Calu3 (cell line): ENCODE measurements at places on chromosomes 3 and 15.

DNA sequence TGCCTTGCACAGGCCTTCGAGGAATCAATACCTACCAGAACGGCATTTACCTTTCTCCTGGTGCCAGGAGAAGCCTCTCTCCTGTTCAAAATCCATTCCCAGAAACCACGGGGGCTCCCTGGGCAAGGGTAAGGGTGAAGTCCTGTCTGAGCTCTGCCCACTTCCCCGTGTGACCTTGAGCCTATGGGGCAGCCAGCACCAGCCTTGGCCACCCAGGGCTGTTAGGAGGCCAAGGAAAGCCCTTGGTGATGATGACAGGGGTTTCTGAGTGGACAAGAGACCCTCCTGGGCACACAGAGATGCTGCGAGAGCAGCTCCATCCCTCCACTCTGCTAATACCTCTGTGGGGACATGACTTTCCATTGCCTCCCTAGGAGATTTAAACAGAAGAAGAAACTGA lies 5.9 kb downstream of the SCN5A start:
- DNase-seq, result no peak

GRCh38 chr3:187027531-187028278 lies 97.4 kb downstream of the ST6GAL1 start:
- no peak for DNase-seq

DNA sequence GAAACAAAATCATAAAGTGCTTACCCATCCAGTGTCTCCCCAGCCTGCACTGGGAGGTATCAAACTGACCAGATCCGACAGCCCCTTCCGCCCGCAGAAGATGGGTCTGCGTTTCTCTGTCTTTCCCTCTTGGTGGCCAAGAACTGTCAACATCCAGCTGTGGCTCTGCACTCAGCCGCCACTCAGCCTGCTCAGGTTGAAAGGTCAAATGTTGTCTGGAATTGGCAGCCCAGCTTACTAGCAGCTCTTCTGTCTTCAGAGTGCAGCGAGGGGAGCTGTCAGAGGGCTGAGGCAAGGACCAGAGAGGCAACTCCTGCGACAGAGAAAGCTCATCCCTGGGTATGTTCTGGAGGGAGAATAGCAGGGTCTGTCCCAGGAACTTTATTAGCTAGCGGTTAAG lies 45.4 kb downstream of the GOLGA6L2 start:
- no peak for DNase-seq

GRCh38 chr3:148873977-148874376 lies 8.9 kb downstream of the CPA3 start:
- DNase-seq, result no peak

DNA sequence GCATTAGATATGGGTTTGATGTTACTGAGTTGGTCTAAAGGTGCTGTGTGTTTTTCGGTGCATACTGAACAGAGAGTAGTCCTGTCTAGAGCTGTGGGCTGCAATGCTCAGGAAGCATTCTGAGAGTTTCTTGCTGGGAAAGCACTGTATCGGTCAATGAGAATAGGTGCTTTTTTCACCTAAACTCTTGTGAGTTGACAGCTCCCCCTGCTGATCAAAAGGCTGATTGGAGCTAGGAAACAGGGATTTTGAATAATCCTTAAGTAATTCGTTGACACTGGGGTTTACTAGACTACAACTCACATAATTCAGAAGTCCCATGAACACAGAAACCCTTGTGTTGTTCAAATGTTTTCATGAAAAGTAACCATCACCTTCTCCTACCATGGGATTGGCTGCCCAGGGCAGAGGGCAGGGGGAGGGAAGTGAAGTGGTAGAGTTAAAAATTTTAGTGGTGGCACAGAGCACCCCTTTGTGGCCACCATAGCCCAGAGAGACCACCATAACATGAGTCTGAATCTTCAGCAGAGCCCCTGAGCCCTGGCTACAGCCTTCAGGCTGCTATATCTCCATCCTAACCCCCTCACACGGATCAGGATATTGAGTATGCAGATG lies 13.0 kb upstream of the MANF start:
- DNase-seq, result peak; percentile 71

DNA sequence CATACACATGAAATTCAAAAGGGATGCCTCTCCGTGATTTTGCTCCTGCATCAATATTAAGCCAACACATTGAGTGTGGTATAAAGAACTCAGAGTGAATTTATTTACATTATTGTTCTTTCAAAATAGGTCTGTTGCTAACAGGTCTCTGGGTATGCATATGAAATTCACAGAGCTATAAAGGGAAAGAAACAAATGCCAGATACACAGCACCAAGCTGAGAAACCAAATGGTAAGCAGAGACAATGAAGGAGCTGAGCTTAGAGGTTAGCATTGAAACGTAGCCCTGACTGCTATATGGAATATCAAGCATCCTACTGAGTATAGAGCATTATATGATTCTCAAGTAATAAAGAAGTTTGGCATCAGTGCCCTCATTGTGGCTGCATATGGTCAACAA lies 712.9 kb downstream of the NSUN3 start:
- DNase-seq, result no peak

DNA sequence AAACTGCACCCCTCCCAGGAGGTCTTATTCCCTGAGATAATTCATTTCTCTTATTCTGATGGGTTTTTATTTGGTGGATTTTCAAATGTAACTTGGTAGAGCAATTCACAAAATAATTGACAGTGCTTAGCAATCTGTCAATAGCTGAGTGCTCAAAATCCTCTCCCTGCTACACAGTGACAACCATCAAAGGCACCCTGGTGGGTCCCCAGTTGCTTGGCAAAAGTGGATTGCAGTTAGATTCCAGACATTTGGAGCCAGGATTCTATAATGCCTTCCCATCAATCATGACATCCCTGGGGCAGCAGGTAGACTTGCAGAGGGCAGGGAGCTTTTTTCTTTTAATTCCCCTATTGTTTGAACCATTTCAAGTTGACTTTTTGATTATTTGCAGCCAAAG lies 59.0 kb downstream of the FHIT start:
- no peak for DNase-seq

- DNase-seq, result no peak
These were observed 41.6 kb upstream of the ROPN1 start for GRCh38 chr3:124033360-124034015.

DNA sequence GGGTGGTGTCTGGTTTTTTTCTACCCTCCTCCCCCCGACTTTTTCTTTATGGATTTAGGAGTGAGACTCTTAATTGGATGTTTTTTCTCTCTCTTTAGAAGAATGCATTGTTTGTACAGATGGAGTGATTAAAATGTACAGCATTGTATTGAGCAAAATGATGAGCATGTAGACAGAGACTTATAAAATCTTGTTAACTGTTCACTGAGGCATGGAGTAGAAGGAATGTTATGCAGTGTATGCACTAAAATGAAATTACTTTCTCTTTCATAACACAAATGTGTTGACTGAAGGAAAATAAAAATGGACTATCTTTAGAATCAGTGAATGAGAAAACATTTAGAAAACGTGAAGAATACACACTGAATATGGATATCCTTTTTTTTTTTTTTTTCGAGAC lies 39.8 kb downstream of the ZFAND6 start:
- no peak for DNase-seq

DNA sequence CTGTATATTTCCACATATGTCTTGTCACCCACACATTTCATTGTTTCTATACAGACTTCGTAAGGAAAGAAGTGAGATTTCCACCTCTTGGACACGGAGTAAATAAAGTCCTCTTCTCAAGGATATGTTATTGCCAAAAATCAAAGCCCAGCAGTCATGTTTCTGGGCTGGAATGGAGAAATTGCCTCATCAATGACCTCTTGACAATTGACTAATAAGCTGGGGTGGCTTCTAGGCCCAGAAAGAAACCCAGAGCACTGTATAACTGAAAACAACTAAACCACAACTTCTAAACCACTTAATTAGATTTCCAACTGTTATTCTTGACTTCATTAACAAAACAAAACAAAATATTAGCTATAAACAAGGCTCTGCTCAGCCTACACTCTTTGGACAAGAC lies 56.4 kb upstream of the SLC24A5 start:
- DNase-seq, result no peak

GRCh38 chr3:81980596-81981494 lies 219.4 kb upstream of the GBE1 start:
- DNase-seq, result no peak

GRCh38 chr15:74141591-74141990 lies 11.2 kb downstream of the ISLR2 start:
- DNase-seq, result no peak

DNA sequence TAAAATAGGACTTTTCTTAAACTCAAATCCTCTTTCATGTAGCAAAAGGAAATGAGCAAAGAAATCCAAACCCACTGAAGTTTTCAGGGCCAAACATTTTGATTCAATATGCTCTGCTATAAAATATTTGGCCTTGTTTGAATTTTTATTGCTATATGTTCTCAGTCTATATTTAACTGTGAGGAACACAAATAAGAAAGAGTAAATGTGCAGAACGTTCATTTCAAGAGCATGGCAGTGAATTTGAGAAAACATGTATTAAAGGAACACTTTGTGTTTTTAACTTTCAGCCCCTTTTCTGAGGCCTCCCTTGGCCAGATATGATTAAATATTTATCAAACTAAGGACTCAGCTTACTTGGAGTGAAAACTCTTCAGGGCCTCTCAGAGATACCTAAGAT lies 124.7 kb upstream of the CCNL1 start:
- DNase-seq, result no peak

DNA sequence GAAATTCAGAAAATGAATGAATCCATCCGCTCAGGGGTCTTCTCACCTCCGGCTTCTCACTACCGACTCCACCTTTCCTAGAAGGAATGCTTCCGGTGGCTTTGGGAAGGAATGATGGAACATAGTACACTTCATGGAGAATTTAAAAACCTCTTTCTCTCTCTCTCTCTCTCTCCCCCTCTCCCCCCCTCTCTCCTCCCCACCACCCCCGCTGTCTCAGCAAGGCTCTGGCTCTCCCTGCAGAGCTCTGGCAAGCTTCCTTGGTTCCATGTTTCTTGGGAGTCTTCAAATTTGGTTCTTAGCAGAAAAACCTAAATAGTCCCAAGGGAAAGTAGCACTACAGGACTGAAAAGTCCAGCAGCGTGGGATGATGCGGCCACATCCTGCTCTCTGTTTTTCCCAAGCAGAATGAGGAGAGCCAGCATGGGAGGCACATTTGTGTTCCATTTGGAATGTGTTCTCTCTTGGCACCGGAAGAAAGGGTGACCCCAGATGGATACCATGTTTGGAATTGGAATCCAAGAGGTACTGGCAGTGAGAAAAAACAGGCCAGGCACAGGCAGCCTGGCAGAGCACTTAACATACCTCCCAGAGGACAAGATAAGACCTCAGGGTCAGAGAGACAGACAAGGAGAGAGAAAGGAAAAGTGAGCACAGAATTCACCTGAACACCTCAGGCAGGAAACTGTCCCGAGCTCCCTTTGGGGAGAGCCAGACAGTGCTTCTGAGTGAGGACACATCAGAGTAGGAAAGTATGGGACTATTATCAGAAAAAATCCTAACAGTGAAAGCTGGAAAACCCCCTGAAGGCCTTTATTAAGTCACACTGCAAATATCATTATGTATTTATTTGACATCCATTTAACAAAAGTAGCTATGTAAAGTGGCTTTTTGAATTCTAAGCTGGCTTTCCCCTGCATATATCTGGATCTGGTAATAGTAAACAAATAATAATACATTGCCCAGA lies at the start of gene POPDC2:
Gene POPDC2, minus strand, starts transcription at position 116 of the 967 bp plus-strand sequence. CDS start 166 bp downstream, outside the sequence.
- no peak for DNase-seq

- DNase-seq, result no peak
These were observed 35.9 kb downstream of the CGNL1 start for GRCh38 chr15:57411945-57412768.

DNA sequence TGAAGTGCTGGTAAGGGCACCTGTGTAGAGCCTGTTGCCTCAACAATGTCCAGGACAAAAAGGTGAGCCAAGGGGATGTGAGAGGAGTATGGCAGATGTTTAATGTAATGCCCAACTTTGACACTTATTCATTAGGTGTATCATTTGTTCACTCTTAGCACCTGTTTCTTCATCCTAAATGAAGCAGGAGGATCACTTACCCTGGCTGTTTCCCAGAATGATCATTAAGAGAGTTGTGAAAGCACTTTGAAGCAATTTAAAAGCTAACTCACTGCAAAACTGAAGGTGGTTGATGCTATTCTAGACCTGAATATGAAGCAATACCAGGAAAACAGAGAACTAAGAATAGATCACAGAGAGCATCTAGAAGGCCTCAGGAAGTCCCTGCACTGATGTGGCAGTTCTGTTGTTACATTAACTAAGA lies 3.4 kb upstream of the HHLA2 start:
- DNase-seq, result no peak

DNA sequence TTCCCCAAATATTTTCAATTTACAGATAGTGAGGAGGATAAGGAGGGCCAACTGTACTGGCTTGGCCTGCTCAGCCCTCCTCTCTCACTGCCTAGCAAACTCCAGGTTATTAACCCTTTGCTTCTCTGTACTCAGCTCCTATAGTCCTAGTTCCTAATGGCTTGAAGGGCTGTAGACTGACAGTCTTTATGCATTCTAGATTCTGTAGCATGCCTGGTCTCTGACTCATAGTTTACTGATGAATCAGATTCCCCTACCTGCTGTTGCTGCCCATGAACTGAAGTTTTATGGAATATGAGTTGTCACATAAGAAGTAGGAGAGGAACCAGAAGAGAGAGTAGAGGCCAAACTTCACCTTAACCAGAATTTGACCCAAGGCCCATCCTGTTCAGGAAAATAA lies 27.1 kb upstream of the MAP3K13 start:
- peak; percentile 64 for DNase-seq

GRCh38 chr15:78103406-78104118 lies 11.2 kb downstream of the SH2D7 start:
- DNase-seq, result no peak
